Activated T-helper 2 cell treated with anti-CD3 and anti-CD28 coated beads, Interferon-gamma antibody, Interleukin-2, Interleukin-4, amounts not matched to agents 10 μg/mL and 5 μg/mL and 100 μg/mL, durations not matched to agents 14 hours and 24 hours and 36 hours (primary cell): ENCODE measurements at places on chromosomes 2 and 18. TPM values are rescaled to one million over a fixed set of nuclear protein-coding genes. Genes with fewer than 3 reads are reported as not detected.

DNA sequence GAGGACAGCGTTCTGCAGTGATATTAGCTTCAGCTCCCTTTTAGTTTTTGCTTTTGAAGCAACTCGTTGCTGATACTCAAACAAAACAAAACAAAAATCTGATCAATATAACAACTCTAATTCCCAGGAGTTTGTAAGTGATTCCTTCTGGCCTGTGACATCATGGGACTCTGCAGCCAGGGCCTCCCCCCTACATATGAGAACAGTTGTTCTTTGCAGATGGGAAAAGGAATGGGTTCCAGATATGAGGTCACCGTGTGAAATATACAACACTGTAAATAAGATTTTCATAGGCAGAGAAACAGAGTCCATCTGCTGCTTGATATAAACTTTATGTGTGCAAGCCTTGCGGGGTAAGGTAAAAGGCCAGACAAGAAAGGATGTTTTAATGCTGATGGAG, 56.7 kb downstream of the DIS3L2 start:
- no peak overlapping the region for H3K4me3 ChIP-seq
- no peaks in the 10 kb centered on the region for H3K4me1 ChIP-seq
- DNase-seq, result no peak

The SNORC gene
- 1.9 and 3.2 TPM in 2 replicates for total RNA-seq

DNA sequence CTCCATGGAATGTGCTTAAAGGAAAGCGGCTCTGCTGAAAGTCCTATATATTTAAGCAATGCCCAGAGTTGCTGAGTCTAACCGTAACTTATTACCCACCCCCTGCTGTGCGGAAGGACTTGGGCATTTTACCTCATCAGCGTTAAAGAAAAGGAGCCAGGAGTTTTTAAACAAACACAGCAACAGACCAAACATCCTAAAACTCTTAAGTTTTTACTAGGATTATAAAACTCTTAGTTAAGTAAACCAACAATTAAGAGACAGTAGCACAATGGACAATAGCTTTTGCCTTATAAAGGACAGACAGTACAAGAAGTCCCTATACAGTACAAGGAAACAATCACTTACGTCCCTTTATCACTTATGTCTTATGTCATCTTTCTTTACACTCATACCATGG, 90.2 kb downstream of the ZNF521 start:
- no peak for DNase-seq
- no peak overlapping the region for H3K27ac ChIP-seq
- H3K4me3 ChIP-seq, result no peak overlapping the region

The REG3G gene
- total RNA-seq, result not detected in 2 replicates

DNA sequence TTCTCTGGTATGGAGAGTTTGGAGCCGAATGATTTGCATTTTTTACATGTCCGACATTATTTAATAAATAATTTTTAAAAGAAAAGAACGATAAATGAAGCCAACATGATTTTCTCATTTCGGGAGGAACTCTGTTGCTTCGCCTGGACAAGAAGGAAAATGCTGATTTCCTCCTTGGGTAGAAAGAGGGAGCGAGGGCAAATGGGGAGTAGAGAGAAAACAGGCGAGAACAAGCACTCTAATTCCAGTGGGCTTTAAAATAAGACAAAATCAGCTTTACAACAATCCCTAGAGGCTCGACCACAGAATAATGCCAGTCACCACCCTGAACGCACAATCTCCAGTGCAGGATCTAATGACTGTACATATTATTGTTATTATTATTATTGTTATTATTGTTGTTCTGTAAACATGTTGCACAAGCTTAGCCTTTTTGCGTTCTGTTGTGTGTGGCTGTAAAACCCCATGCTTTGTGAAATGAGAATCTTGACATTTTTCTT, 3.7 kb downstream of the DLX1 start:
- H3K36me3 ChIP-seq, result peaks cover 6% of the 10 kb centered on the region
- peaks cover 20% of the 10 kb centered on the region for H3K4me1 ChIP-seq
- H3K27me3 ChIP-seq, result peaks cover 91% of the 10 kb centered on the region
- H3K4me3 ChIP-seq, result no peak overlapping the region

DNA sequence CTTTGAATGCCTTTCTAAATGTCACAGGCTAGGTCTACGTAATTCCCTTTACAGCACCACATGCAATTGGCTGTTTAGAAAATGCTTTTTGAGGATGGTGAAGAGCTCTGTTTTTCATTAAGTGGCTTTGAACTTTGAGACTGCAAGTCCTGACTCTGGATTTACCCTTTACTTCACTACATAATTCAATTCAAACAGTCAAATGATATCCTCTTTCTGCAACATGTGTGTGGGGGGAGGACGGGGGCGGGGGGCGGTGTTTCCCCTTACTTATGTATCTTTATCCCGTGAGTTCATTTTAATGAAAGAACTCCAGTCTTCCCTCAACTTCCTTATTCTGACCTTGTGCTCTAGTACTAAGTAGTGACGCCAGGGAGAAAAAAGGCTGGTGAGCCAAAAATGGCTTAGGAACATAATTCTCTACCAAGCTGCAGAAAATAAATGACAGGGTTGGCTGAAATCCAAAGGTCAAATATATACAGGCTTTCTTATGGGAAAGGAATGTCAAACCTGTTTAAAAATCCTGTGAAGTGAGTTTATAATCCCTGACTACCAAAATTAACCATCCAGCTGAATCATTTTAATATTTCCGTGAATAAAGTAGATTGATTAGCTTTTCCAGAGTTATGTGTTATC, 119.6 kb downstream of the SLC8A1 start:
- no peak overlapping the region for H3K4me3 ChIP-seq
- no peak for DNase-seq
- no peak overlapping the region for H3K27ac ChIP-seq
- H3K4me1 ChIP-seq, result no peaks in the 10 kb centered on the region
